ENCODE measurements at places on chromosomes 2 and 18.

GRCh38 chr2:100852999-100853908 lies 33.3 kb downstream of the NPAS2 start:
- no peak for DNase-seq

GRCh38 chr2:8849327-8849726 lies 11.9 kb upstream of the KIDINS220 start:
- no peak for DNase-seq

DNA sequence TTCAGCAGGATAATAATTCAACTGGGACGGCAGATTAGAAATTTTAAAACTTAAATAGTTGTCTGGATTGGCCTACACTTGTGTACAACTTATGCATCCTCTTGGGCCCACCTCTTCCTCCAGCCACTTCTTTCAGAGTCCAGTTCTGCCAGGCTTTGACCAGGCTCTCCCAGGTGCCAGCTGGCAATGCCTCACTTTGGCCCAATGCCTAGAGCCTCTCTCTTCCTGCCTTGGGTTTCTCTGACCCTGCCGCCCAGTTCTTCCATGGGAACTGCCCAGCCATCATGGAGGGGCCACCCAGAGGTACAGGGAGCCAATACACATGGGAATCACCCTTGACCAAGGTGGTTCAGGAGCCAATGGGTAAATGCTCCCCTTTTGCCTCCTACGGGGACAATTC lies 135.5 kb downstream of the IRS1 start:
- no peak for DNase-seq

GRCh38 chr2:12728221-12728777 lies 11.6 kb downstream of the TRIB2 start:
- DNase-seq = no peak

- no peak for DNase-seq
These were observed 35.5 kb upstream of the KIDINS220 start for GRCh38 chr2:8872821-8873432.

DNA sequence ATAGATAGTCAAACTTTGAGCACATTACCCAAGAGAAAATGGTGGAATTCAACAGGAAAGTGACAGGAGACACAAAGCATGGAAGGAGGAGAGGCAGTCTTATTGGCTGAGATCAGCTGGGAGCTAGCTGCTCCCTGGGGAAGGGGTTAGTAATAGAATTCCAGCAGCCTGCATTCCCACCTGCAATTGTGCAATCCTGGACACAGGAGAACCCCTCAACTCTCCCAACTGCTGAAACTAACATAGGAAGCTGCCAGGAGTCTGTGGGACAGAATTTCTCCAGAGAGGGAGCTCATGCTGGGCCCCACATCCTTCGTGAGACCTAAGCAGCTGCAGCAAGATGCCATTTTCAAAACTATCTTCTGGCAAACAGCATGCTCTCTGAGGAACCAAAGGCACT lies 69.8 kb upstream of the ACVR1C start:
- no peak for DNase-seq

DNA sequence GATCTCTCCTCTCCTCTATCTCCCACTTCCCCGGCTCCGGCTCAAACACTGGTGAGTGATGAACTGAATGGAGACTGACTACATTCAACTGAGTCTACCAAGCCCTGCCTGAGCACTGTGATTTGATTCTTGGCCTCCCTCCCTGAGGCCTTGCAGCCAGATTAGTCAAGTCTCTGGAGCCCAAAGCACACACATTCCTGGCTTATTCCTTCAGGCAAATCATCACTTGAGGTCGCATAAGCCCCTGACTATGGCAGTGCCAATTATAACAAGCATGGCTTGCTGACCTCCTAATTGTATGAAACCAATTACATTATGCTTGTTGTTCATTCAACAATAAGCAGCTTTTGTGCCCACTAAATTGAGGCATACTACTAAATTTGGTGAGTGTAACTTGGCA lies 34.6 kb downstream of the EFEMP1 start:
- no peak for DNase-seq

GRCh38 chr2:236991874-236992273 lies 93.8 kb upstream of the COPS8 start:
- DNase-seq = no peak

DNA sequence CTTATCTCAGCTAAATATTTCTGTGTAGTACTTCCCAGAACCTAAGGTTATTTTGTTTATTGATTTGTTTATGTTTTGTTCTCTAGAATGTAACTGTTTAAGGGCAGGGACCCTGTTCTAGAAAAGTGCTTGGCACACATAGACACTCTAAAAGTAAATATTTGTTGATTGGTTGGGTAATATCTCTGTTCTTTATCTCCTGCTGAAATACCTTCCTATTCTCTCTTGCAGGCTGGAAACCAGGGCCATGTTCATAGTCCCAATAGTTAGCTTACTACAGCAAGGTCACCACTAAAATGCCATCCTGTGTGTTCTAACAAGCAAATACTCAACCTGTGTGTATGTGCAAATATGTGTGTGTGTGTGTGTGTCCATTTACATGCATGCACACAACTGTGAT lies 375.6 kb upstream of the MEIS1 start:
- DNase-seq = no peak

DNA sequence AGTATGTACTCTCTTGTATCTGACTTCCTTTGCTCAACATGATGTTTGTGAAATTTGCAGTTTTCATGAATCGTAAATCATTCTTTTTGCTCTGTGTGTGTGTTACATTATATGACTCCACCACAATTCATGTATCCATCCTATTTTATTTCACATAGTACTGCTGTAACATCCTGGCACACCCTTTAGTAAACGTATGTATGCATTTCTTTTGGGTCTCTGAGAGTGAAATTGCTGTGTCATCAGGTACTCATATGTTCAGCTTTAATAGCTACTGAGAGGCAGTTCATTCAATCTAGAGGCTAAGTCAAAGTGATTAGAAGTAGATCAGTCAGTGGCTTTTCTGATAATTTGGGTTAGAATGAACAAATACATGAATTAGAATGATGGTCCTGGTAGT lies 118.8 kb downstream of the ESCO1 start:
- DNase-seq = no peak

DNA sequence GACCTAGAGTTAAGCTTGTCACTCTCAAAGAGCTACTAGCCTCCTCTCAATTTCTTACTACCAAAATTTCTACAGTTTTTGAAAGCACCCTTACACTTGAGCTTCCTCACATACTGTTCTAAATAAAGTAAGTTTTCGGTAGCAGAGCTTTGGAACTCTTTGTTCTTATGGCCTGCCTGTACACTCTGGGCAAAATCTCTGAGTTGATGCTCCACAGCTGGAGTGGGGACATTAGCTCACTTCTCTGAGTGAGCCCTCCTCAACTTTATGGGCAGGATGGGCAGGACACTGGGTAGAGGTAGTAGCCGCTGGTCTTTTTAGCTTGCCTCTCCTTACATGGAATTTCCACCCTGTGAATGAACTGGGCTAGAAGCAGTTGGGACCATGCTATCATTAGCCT lies 127.8 kb downstream of the FAM210A start:
- DNase-seq = no peak

DNA sequence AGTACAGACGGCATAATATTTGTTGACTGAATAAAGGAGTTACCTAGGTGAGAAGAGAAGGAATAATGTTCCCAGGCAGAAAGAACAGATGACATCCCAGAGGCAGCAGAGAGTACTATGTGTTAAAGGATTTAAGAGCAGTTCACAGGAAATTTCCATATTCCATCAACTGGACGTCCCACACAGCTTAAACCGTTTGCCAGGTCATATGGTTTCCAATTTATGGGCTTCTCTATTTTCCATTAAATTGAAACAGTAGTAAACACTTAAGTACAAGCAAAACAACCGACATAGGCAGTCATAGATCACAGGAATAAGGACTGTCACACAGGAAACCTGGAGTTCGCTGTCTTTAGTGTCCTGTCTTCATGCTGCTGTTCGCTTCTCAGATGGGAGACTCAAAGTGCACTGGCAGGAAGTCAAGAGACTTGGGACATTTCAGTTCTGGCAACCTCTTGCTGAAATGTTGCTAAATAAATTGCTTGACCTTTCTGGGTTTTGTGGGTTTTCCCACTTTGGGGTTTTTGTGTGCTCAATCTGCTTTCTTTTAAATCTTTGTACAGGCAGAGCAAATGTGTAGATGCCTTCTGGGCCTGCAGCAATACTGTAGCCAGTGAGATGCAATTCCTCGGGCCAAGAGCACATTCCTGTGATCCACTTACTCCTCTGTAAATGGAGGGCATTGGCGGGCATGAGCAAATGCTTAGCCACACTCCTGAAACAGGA lies 5.8 kb upstream of the PIEZO2 start:
- no peak for DNase-seq

DNA sequence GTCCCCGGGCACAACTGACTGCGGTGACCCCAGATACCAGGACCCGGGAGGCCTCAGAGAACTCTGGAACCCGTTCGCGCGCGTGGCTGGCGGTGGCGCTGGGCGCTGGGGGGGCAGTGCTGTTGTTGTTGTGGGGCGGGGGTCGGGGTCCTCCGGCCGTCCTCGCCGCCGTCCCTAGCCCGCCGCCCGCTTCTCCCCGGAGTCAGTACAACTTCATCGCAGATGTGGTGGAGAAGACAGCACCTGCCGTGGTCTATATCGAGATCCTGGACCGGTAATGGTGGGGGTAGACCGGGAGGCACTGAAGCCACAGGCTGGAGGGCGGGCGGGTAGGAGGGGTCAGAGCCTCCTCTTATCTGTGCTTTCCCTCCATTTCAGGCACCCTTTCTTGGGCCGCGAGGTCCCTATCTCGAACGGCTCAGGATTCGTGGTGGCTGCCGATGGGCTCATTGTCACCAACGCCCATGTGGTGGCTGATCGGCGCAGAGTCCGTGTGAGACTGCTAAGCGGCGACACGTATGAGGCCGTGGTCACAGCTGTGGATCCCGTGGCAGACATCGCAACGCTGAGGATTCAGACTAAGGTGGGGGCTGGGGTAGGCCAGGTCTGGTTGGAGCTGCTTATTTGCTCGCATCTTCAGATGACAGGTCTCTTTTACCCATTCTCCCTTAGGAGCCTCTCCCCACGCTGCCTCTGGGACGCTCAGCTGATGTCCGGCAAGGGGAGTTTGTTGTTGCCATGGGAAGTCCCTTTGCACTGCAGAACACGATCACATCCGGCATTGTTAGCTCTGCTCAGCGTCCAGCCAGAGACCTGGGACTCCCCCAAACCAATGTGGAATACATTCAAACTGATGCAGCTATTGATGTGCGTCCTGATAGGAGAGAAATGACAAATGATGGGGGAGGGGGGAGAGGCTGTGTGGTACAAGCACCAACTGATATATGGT lies 780 bp downstream of the HTRA2 start:
- DNase-seq = no peak

- no peak for DNase-seq
These were observed 4.4 kb upstream of the KLHL29 start for GRCh38 chr2:23380562-23381065.

DNA sequence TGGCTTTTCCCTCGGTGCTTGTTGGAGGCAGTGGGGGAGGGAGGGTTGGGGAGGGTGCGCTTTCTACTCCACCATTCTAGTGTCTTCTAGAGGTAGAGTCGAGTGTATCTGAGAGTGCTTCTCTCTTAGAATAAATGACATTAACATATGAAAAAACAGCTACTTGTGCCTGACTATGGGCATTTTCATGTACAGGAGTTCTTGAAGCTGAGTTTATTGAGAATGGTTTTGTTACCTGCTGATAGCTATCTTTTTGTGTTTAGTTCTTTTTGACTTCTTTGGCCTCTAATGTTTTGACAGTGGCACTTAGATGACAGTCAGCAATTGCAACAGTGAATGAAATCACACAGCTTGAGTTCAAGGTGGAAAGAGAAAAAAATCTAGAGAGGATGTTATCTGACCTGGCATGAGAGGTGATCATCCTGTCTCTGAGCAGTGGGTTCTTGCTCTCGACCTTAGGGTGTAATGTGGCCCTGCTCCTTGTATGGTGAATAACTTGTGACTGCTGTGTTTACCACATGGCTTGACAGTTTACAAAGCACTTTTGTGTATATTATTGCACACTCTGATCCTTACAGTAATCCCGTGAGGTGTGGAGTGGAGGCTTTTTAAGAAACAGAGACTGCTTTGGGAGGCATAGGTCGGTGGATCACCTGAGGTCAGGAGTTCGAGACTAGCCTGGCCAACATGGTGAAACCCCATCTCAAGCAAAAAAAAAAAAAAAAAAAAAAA lies 86.7 kb downstream of the AGAP1 start:
- DNase-seq = no peak

DNA sequence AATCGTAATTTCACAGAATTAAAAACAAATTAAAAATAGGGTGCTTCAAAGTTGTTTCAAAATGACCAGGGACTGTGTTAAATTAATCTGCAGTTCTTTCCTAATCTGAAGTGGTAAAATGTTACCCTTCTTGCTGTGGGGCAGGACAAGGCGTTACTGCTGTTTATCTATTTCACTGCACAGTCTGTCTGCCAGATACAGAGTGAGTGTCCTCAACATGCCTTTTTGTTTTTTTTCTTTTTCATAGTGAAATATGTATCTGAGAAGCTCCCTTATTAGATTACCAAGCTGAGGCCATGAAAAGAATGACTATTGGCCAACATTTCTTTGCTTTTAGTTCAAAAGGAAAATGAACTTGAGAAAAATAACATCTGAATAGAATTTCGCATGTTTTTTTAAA lies 38.0 kb downstream of the KCTD1 start:
- DNase-seq = no peak

- DNase-seq = no peak
These were observed 150.0 kb upstream of the EPB41L3 start for GRCh38 chr18:5693699-5694294.

DNA sequence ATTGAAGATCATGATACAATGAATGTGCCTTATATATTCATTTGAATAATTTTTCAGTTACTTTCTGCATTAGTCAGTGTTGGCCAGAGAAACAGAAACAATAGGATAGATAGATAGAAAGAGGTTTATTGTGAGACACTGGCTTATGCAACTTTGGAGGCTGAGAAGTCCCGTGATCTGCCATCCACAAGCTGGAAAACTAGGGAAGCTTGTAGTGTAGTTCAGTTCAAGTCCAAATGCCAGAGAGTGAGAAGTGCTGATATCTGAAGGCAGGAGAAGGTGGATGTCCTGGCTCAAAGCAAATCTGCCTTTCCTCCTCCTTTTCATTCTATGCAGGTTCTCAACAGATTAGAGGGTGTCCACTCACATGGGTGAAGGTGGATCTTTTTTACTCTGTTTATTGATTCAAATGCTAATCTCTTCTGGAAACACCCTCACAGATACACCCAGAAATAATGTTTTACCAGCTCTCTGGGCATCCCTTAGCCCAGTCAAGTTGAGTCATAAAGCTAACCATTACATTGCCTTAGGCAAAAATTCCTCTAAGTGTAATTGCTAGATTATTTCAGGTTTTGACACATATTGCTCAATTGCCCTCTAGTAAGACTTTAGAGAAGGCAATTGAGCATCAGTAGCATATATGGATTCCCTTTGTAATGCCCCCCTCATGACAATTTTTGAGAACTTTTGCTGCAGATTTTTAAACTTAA lies 341.4 kb downstream of the LPIN1 start:
- DNase-seq = no peak

GRCh38 chr18:59769129-59769865 lies 72.1 kb upstream of the CCBE1 start:
- no peak for DNase-seq

DNA sequence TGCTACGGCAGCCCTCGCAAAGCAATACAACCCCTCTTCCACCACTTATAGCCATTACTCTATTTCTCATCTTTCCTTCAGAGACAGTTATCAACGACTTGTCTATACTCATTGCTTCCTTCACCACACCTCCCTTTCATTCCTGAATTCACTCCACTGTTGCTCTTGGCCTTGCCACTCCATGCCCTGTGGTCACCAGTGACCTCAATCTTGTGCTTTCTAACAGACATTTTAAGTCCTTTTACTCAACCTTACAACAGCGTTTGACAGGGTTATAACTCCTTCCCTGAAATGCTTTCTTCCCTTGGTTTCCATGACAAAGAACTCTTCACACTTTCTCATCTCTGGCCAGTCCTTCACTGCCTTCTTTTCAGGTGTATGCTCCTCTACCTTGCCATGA lies 90.6 kb upstream of the CCDC141 start:
- DNase-seq = no peak
